ENCODE measurements at places on chromosomes 16 and 17. TPM values are rescaled to one million over a fixed set of nuclear protein-coding genes. Genes with fewer than 3 reads are reported as not detected.
A peak's percentile ranks its signal among the peaks of the same experiment; 100 is the strongest.

SLC5A11 gene
- total RNA-seq = not detected

DNA sequence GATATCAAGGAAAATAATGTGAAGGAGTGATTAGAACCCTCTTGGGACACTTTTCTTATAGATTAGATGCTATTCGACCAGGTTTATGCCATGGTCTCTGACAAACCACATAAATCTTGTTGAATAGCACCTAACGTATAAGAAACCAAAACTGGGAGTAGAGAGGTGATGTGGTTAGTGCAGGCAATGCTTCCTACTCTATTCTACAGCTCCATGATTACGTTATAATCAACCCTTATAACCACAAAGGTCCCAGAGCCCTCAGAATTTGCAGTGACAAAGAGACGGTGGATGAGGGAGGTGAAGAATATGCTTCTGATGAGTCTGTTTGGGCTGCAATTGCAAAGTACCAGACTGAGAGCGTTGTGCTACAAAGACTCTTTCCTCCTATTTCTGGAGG lies 78.4 kb downstream of the ARHGAP44 start:
- no peak overlapping the region for H3K4me3 ChIP-seq
- no peak for DNase-seq
- no peaks in the 10 kb centered on the region for H3K27me3 ChIP-seq
- no peaks in the 10 kb centered on the region for H3K4me1 ChIP-seq
- peaks cover 2% of the 10 kb centered on the region for H3K36me3 ChIP-seq
- H3K27ac ChIP-seq = no peak overlapping the region

DNA sequence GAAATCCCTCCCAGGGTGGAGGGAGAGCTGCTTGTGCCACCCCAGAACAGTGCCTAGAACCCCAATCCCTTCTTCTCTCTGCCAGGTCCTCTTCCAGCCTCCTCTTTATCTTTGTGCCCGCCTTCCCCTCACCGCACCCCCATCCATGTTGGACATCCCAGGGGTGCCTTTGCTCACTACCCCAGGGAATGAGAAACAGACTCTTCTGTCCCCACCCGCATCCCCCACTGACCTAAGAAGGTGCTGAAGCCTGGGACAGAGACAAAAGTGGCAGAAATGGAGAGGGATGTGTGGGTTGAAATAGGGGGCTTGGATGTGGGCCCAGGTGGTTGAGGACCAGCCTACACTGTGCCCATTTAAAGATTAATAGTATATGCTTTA lies 17.0 kb downstream of the ALOX15B start:
- no peak for DNase-seq
- peaks cover 7% of the 10 kb centered on the region for H3K4me1 ChIP-seq
- peaks cover 56% of the 10 kb centered on the region for H3K27me3 ChIP-seq

C16orf92 gene
- total RNA-seq = not detected

DNA sequence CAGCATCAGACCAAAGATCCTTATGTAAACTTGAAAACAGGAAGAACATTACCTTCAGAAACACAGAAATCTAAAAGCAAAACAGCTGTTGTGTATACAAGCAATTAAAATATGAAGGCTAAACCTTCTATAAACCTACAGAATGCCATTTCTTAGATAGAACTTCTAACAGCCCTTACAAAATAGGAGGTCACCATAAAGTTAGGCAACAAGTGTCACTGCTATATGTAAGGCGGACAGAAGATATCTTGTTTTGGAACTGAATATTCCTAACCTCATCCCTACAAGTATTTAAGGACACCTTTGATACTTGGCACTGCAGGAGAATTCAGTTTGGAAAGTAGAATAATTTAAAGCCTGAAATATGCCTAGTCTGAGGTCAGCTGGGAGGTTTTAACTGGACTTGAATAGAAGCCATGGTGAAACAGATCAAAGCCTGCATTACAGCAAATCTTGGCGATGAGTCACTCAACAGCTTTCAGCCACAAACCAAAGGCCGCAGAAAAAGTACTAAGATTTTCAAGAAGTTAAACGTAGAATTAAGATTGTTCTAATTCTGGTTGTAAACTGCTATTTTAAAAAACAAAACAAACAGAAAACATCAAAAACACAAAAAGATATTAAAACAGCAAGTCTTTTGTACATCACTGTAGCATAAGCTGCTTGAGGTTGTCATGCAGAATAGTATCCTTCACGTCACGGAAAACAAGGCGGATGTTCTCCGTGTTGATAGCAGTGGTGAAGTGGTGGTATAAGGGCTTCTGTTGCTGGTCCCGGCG lies 42.7 kb downstream of the GNA13 start:
- peaks cover 26% of the 10 kb centered on the region for H3K4me1 ChIP-seq
- H3K36me3 ChIP-seq = peaks cover 12% of the 10 kb centered on the region
- no peaks in the 10 kb centered on the region for H3K27me3 ChIP-seq
- no peak for DNase-seq

- no peak for DNase-seq
- peak overlapping the region; percentile 97 for H3K27ac ChIP-seq
- H3K4me1 ChIP-seq = peaks cover 61% of the 10 kb centered on the region
- H3K4me3 ChIP-seq = peak overlapping the region; percentile 76
Measured at GRCh38 chr16:56547949-56548567, 16.8 kb upstream of the MT4 start.

DNA sequence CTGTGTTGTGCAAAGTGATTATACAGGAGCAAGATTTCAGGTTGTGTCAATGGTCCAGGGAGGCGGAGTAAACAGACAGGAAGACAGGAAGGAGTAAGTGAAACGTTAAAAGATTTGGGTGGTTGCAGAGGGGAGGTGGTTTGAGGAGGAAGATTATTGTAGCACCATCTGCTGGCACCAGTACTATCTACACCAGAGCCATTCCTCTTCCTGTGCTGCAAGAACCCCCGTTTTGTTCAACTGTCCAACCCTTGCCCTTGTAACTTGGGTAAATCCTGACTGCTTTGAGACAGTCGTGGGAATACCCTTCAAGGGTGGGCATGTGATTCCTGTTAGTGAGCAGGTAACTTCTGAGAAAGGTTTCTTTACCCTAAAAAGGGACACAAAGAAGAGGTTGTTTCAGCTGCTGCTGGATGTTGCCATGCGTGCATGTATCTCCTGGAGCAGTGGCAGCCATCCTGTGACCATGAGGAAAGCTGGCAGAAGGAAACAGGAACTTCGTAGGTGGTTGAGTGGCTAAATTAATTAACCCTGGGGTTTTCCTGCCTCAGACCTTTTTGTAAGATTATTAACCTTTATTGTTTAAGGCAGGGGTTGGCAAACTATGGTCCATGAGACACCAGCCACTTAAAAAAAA lies 124.1 kb downstream of the PRKCA start:
- no peak for DNase-seq
- no peaks in the 10 kb centered on the region for H3K27me3 ChIP-seq
- peaks cover 27% of the 10 kb centered on the region for H3K4me1 ChIP-seq
- H3K4me3 ChIP-seq = no peak overlapping the region

GRCh38 chr16:55012793-55013192 lies 82.1 kb downstream of the IRX5 start:
- no peak overlapping the region for H3K4me3 ChIP-seq
- no peaks in the 10 kb centered on the region for H3K27me3 ChIP-seq
- H3K4me1 ChIP-seq = peaks cover 4% of the 10 kb centered on the region
- H3K36me3 ChIP-seq = no peaks in the 10 kb centered on the region

- H3K4me3 ChIP-seq = no peak overlapping the region
- peaks cover 8% of the 10 kb centered on the region for H3K36me3 ChIP-seq
- peaks cover 9% of the 10 kb centered on the region for H3K4me1 ChIP-seq
- DNase-seq = no peak
- no peaks in the 10 kb centered on the region for H3K27me3 ChIP-seq
Measured at GRCh38 chr17:65049085-65049756, 7.3 kb downstream of the GNA13 start.

PLXDC1 gene
- total RNA-seq = 0.84 TPM

GRCh38 chr16:30121741-30122571 lies 1.1 kb downstream of the MAPK3 start:
- H3K36me3 ChIP-seq = no peaks in the 10 kb centered on the region
- H3K27me3 ChIP-seq = no peaks in the 10 kb centered on the region
- H3K27ac ChIP-seq = peak overlapping the region; percentile 98
- peaks cover 15% of the 10 kb centered on the region for H3K4me1 ChIP-seq
- no peak for DNase-seq
